ENCODE measurements at places on chromosomes 16 and 17. TPM values are rescaled to one million over a fixed set of nuclear protein-coding genes. Genes with fewer than 3 reads are reported as not detected.

GRCh38 chr16:10338426-10338825 is 47.4 kb upstream of the ATF7IP2 start:
- no peak for DNase-seq

DNA sequence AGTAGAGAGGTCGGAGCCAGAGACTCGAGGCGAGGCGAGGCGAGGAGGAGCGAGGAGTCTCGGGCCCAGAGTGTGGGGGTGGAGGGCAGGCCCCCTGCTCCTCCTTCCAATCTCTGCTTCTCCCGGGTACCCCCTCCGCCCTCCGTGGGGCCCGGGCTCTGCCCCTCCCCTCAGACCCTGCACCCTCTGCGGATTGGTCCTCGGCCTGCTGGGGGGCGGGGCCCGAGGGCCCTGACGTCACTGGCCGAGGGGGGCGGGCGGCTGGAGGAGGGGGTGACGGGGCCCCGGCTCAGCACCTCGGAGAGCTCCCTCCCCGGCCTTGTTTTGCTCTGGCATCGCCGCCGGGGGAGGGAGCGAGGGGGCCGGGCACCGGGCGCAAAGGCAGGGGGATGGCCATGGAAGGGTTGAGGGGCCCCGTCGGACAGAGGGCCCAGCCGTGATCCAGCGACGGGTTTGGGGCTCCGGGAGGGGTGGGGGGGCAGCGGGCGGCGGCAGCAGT is at the start of gene RUNDC3A:
RUNDC3A (plus strand) TSS at position 282 of the 499 bp plus-strand sequence. CDS start 232 bp downstream, outside the sequence.
- DNase-seq = peak; percentile 92

DNA sequence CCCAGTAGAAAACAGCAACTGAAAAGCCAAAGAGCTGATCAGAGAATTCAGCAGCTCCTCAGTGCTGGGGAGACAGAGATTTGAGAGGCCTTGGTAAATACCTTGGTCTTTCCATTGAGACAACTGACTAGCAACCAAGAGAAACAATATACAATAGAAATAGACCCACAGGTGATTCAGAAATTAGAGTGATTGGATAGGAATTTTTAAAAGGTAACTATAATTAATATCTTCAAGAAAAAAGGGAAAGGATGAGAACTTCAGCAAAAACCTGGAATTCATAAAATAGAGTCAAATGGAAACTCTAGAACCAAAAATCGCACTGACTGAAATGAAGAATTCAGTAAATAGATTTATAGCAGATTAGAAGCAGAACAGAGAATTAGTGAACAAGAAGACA is 32.5 kb upstream of the ITGAX start:
- no peak for DNase-seq

DNA sequence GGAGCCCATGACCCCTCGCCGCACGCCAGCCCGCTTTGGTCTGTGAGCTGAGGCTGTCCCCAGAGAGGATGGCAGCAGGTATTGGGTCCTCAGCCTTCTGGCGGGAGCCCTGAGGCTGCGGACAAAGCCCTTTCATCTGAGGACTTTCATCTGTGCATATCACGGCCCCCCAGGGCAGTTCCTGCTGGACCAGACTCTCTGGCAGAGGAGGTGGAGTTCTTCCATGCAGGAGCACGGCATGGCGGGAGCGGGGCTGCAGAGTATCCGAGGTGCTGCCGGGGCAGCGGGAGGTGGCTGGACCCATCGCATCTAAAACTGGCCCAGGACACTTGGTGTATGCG is 18.8 kb downstream of the DHX38 start:
- no peak for DNase-seq

GRCh38 chr17:64176556-64176955 is 46.6 kb upstream of the ERN1 start:
- no peak for DNase-seq

DNA sequence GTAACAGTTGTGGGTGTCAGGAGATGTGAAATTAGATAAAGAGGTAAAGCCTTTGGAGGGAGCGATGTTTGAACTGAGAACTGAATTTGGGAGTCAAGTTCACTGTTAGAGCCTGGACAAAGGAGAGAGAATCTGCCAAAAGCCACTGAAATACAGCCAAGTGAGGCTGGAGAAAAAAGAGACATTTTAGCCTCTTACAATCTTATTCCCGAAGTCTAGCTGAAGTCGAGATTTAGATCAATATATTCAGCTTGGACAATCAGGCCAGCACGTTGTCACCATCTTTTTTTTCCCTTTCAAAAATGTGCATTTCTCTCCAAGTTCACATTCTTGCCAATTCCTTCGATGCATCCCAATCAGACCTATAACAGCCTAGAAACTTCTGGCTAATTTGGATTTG is 312.2 kb downstream of the RBFOX1 start:
- DNase-seq = no peak

DNA sequence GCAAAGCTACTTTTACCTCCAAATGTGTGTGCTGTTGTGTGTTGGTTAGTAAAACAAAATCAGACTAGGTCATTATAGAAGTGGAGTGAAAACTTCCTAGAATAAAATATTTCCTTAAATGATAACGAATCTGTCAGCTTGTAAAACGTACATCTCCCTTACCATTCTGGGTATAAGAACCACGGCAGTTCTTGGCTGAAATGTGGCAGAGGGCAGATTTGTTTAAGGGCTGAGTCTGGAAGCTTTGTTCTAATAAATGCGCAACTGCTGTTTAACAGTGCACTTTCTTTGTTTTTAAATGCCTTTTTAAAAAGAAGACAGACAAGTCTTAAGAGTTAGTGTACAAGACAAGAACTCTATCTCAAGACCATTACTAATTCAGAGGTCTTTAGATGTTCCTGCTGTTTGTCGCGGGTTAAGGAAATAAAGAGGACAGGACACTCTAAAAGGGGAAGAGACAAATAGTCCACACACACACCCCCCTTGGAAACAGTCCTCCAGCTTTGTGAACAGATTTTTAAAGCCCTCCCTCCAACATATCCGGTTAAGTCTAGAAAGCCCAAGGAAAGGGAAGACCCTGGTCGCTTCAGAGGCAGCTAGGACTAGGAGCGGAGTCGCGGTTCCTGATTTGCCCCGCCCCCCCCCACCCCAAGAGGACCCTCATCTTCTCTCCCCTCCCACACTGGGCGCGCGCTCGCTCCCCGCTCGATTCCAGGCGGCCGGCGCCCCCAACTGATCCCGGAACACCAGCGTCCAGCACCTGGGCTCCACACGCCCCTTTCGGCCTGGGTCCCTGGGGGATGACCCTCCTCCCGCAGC is 658 bp downstream of the SYNRG start:
- DNase-seq = peak; percentile 58

- DNase-seq = no peak
Observed at GRCh38 chr16:82716361-82716855, 89.6 kb downstream of the CDH13 start.

GRCh38 chr16:89412811-89413210 is 77.5 kb downstream of the ANKRD11 start:
- no peak for DNase-seq

- DNase-seq = no peak
Observed at GRCh38 chr16:87963400-87963799, 12.2 kb downstream of the BANP start.

DNA sequence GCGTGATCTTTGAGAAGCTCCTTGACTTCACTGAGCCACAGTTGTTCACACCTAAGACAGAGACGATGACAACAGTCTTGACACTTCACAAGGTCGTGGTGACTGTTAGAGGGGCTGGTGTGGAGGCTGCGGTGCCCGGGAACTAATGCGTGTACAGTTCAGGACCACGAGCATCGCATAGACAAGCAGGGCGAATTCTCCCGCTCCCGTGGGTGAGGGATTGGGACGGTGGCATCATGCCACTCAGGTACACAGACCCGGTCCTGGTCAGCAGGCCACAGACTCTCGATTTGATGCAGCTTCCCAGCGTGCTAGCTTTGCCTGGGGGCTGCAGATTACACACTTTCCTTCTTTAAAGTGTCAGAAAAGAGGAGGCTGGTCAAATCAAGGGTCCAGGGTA is 24.7 kb downstream of the CEP295NL start:
- no peak for DNase-seq

DNA sequence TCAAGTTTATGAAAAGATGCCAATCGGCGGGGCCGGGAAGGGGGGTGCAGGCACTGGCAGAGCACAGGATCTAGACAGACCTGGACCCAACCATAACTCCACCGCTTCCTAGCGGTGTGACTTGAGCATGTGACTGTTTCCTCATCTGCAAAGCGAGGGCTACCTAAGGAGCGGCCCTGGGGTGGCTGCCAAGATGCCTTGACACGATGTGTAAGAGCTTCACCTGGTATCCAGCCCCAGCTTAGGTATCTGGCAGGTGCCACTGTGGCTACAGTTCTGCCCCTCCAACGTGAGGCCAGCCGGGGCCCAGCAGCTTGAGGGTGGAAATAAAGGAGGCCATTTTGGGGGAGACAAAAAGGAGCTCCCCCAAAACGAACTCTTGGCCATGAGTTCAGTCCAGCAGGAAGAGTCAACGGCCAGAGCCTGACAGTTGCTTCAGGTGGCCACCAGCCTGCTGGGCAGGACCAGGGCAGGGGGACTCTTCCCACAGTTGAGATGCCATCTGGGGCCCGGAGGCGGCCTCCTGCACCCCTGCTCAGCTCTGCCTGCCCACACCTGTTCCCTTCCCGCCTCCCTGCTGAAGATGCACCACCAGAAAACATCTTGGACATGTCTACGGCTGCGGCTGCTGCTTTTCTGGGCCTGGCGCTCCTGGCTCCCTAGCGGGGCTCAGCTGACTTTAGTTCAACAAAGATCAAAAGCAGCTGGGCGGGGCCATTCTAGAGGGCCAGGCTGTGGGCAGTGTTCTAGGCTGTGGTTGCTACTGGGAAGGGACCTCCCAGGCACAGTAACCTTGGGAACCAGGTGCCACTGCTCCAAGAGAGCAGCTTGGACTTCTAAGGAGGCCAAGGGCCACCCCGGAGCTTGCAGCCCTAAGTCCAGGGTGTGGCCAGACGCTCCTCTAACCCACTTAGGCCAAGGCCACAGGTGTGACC is 3.4 kb upstream of the MTSS2 start:
- DNase-seq = no peak

DNA sequence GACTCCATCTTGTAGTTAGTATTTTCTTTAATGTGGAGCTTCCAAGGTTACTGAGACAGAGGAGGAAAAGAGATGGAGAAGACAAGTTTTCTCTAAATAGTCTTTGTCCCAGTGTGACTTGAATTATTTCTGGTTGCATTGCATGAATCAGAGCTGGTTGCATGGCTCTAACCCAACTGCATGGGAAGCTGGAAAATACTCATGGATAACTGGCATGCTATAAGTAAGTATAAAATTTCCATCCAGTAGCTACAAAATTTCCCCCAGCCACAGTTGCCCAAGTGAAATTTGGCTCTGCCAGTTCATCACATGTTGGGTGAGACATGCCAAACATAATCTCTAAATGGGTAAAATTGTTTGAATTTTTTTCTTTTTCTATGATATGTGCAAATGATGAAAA is 1161.5 kb downstream of the CDH11 start:
- DNase-seq = no peak

DNA sequence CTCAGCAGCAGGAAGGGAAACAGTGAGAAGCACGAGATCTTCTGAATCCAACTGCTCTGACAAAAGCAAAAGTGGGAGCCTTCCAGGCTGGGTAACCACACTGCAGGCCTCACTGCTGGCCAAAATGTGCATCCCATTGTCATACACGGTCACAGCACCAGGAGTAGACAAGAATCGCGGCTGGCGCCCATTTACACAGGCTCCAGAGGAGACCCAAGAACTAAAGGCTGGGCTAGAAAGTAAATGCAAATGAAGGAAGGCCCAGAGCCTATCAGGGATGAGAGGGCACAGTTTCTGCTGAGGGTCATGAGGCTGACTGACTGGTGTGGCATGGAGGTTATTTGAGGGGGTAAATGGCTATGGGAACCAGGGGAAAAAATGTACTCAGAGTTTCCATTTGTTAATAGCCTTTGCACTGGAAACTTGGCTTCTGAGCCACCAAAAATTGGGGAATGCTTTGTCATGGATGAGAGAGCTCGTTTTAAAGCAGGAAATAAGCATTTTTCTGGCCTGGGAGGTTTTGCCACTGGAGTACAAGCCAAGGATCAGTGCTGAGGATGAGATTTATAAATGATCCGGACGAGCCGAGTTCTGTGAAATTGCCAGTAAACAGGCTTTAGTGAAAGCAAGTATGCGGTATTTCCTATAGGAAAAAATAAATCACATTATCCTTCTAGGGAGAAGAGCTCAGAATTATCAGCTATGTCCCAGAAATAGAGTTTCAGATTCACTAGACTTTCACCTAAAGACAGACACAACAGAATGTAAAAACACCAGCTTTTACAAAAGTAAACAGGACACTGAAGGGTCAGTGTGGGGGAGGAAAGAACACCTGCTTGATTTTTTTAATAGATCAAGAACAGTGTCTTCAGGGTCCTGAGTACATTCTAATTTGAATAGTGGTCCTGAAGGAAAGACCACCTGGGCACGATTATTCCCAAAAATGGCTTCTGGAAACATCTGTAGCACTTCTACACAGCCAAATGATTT is 66.9 kb upstream of the GSG1L start:
- no peak for DNase-seq

DNA sequence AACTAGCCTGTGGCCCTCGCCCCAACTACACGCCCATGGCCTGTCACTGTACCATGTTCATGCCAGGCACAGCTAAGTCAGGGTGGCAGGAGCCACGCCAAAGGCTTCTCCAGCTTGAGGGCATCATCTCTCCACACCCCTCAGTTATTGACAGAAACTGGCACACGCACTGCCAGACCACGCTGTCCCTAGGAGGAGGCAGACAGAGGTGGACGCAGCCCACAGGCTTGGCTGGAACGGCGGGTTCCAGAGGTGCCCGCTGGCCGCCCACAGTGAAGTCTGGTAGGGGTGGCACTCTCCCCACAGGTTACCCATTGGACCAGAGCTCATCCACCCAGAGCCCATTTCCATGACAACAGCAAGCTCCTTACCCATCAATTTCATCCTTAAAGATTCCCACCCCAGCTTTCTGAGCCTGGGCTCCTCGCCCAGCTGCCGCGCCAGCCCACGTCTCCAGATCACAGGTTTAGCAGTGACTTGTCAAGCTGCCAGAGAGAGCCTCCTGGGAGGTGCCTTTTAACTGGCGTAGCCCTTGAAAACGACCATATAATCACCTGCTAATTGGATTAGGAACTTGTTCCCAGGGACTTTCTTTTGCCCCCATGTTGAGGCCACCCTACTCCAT is 27.9 kb downstream of the RPRML start:
- DNase-seq = no peak

DNA sequence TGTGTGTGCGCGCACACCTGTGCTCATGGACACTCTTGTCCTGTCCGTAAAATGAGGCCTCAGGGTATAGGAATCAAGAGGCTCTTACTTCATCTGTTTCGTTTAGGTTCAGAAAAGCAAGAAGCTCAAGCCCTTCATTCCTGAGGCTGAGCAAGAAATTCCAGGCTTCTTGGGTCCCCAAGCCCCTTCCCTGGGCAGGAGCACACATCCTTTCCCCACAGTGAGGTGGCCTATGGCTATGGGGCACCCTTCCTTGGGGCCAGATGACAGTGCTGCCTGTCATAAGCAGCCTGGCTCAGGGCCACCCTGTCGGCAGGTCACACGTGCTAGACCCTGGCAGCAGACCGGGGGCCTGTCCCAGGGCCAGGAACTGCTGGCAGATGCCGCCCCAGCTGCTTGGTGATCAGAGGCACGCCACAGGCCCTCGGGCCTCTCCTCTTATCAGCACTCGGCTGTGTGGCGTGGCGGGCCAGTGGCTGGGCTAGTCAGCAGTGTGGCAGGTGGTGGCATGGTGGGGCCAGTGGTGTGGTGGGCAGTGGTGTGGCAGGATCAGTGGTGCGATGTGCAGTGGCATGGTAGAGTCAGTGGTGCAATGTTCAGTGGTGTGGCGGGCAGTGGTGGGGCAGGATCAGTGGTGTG is 50.2 kb downstream of the NKD1 start:
- no peak for DNase-seq

The ZG16 gene
- 0.04 TPM for polyA plus RNA-seq

The CCDC200 gene
- 16.3 TPM for polyA plus RNA-seq

The ARL5C gene
- 0.66 TPM for polyA plus RNA-seq

The KCNAB3 gene
- 10.4 TPM for polyA plus RNA-seq

The CIBAR2 gene
- polyA plus RNA-seq = 11.8 TPM

The SPN gene
- 2.7 TPM for polyA plus RNA-seq

The ITGAD gene
- 0.03 TPM for polyA plus RNA-seq

All from right lung (tissue), 10 donors.